ENCODE measurements at places on chromosomes 4 and X.

DNA sequence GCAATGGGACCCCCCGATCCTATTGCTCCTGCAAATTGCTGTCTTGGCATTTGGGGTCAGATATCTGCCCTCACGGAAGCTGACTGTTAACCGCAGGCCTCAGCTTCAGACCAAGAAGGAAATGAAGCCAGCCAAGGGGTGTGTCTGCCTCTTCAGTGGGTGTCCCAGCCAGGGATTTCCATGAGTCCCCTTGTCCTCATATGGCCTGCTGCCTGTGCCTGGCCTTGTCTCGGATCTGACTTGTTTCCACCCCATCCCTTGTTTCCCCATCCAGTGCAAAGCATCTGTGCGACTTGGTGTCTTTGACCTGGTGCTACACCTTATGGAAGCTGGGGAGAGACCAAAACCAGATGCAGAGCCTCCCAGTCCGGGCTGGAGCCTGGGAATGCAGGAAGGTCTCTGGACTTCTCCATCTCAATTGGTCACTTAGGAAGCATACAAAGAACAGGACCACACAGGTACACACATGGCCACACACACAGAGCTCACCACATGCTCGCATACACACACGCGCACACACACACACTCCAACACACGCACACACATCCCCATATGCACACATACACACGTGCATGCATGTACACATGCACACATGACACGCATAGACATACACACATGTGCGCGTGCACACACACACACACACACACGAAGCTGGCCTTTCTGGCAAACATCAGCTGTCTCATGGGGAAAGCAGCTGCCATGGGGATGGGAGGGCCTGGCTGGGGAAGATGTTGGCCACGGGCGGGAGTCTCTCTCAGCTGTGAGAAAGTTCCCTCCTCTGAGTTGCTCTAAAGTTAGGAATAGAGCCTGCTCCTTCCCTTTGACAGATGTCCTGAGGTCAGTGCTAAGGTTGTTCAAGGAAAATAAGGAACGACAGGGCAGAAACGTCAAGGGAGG is 65.5 kb downstream of the CRMP1 start:
- DNase-seq, result no peak

DNA sequence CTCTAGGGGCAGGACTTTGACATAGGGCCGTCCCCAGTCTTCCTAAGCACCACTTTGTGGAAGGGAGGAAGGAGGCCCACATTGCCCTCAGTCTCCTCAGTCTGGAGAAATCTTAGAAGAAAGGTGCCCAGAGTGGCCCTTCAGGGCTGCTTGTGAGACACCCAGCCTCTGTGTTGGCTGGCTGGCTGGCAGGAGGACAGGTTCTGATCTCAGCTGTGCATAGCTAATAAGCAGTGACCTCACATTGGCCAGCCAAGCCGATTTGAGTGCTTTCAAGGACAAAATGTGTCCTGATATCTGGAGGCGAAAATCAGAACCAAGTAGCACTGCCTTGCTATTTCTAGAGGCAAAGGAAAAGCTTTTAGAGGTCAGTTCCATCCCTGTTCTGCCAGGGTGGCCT is 211.5 kb downstream of the BCOR start:
- no peak for DNase-seq

DNA sequence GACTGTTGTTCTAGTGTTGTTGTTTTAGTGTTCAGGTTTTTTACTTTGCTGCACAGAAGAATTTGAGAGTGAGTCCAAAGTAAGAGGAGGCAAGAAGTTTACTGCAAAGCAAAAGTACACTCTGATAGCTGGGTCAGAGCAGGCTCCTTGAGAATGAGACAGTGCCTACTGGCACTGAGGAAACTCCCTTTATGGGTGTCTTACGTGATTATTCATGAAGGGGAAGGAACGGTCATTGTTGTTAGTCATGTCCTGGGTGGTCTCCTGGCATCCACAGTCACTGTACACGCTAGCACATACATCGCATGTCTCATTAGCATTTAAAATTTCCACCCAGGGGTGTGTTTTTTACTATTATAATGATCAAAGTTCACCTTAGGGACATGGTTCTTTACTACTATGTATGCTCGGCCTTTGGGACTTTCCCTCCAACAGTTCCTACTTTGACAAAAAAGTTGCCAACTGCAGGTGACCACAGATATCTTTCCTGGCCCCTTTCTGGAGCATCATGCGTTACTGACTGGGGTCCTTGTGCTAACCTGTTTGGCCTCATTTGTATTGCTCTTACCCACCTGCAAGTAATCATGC is 688.9 kb upstream of the AMOT start:
- no peak for DNase-seq

GRCh38 chr4:177770776-177771175 is 328.5 kb upstream of the AGA start:
- no peak for DNase-seq

DNA sequence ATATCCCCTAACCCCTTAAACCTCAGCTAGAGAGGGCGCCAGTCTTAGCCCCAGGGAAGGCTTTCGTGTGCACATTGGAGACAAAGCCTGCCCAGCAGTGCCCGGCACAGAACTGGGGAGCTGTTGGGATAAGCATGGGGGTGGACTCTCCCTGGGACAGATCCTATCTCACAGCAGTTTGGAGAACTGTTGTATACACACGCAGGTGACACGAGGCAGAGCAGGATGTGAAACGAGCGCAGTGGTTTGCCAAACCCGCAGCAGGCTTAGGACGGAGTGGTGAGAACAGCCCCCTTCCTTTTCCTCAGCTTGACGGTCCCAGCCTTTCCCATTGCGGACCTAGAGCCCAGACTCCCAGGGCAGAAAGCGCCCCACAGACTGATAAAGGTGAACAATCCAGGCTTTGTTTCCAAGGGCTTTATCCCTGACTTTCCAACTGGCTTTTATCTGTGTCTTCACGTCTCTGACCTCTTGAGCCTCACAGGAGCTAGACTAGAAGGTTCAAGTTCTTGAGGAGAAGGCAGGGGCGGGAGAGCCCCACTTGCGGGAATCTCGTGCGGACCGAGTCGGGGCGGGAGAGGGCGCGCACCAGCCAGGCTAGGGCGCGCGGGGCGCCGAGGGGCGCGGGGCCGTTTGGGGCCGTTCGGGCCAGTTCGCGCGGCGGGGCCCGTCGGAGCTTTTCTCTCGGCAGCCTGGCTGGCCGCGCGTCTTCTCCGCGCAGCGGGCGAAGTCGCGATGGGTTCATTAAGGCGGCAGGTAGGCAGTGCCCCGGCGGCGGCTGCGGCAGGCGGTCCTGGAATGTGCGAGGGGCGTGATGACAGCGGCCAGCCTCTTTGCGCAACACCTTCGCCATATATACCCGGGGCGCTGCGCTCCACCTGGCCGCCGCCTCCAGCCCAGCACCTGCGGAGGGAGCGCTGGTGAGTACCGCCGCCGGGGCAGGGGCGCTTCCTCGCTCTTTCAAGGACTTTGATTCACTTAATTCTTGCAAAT is at the start of gene SLC34A2:
Gene SLC34A2 (plus strand): TSS at position 881 of the 993 bp plus-strand sequence. CDS start 6,650 bp downstream, outside the sequence.
- DNase-seq, result no peak

DNA sequence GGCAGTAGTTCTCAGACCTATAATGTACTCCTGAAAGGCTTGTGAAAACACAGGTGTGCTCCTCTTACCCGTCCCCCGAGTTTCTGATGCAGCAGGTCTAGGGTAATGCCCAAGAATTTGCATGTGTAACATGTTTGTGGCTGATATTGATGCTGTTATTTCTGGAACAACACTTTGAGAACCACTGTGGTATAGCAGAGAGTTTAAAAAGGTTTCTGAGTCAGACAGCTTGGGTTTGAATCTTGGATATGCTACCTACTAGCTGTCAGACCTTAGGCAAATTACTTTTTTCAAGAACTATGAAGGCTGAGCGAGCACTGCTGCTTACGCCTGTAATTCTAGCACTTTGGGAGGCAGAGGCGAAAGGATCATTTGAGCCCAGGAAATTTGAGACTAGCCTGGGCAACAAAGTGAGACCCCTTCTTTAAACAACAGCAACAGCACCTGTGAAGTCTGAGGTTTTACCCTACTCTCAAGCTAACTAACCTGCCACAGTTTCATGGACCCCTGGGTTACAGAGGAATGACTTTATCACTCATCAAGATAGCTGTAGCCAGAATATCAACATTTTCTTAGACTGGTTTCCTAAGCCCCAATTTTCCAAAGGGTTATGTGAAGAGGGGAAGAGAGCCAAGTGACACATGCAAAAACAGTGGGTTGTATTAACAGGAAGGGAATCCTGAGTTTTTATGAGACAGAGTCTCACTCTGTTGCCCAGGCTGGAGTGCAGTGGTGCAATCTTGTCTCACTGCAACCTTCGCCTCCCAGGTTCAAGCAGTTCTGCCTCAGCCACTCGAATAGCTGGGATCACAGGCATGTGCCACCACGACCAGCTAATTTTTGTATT is 5.1 kb downstream of the AFF1 start:
- DNase-seq, result no peak

DNA sequence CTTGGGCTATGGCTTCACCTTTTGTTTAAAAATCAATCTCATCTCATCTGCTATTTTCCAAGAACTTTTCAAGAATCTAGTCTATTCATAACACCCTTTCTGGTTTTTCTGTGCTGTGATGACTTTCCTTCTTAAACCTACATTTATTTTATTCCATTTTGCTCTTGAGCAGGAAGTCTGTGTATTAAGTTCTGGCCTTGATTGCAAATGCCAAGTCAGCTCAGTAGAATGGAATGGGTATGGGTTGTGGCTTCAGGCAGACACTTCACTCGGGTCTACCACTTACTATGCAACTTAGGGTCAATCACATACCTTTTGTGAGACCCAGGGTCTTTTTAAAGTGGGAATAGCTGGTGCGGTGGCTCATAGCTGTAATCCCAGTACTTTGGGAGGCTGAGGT is 522.3 kb downstream of the TRIML1 start:
- no peak for DNase-seq

DNA sequence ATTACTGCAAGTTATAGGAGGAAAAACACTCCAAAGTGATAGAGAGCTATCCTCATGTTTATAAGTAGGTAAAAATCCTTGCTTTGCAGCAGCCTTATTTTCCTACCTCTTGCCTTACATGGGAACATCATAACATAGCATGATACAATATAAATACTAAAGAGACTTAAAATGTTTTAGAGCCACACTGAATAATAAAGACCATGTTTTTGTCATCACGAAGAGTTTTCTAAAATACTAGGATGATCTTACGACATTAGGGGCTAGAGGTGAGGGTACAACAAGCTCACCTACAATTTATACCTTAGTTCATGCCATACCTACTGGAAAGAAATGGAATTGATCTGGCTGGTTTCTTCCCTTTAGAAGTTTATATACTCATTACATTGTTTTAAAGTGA is 184.8 kb downstream of the FBXW7 start:
- DNase-seq, result no peak

DNA sequence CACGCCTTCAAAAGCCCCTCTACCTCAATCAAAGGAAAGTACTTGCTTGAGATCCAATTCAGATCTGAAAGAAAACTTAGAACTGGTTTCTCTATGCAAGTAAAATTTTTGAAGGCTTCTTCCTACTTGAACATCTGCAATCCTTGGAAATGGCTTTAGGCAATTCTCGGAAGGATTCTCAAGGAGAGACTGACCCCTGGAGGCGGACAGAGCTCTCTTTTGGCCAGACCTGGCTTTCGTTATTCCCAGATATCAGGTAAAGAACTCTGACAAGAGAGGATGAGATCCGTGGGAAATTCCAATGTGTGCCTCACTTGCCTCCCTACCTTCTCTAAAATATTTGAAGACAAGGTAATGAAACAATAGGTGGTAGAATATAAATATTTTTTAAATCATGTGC is 670.3 kb upstream of the FAM241A start:
- DNase-seq, result no peak

DNA sequence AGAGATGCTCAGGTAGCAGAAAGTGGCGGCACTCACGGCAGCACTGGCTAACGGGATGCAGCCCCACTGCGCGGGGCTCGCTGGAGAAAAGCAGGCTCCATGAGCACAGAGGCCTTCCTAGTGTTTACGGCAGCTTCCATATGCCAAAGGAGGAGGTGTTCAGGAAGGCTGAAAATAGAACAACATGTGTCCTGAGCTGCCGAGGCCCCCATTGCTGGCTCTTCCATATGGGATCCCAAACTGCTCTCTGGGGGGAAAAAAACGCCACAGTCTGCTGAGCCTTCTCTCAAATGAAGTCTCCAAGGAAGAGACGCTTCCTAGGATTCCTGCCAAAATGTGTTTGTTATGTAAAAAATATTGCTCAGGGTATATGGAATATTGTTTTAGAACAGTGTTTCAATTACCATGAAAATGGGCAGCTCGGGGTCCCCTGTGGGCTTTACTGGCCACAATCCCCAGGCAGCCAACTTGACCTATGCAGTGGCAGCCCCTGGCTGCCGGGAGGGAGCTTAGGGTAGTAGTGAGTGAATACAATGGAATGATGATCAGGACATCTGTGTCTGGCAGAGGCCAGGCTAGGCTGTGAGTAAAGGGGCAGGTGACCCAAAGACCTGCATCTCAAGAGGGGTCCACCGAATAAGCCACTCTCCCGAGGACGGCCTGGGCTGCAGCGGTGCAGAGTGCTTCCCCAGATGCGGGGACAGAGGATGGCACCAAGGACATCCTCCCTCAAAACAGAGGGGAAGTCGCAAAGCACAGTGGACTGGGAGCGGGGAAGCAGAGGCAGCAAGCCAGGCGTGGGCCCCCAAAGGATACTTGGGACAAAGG is 170.1 kb downstream of the AFAP1 start:
- DNase-seq, result no peak

- no peak for DNase-seq
Observed at GRCh38 chr4:4247696-4248028, 361 bp downstream of the TMEM128 start.

Measured in psoas muscle (tissue), 8 donors.